ENCODE measurements at places on chromosomes 3 and 15. TPM values are rescaled to one million over a fixed set of nuclear protein-coding genes. Genes with fewer than 3 reads are reported as not detected.

- H3K27me3 ChIP-seq: peaks cover 9% of the 10 kb centered on the region
- H3K27ac ChIP-seq: no peak overlapping the region
- peak overlapping the region; percentile 46 for H3K4me3 ChIP-seq
These were observed 109.3 kb downstream of the SHQ1 start for GRCh38 chr3:72738752-72739530.

- no peak overlapping the region for H3K27ac ChIP-seq
- no peaks in the 10 kb centered on the region for H3K4me1 ChIP-seq
- H3K36me3 ChIP-seq: no peaks in the 10 kb centered on the region
- no peak overlapping the region for H3K4me3 ChIP-seq
- no peak for DNase-seq
These were observed 529.3 kb downstream of the MECOM start for GRCh38 chr3:169134194-169134593.

DNA sequence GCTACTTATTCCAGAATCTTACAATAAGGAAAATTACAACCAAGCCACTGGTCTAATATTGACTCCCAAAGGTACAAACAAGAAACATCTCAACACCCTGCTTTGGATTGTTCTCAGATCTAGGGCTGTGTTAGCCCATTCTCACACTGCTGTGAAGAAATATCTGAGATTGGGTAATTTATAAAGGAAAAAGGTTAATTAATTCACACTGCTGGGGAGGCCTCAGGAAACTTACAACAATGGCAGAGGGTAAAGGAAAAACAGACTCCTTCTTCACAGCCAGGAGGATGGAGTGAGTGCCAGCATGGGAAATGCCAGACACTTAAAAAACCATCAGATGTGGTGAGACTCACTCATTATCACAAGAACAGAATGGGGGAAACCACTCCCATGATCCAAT, 208.3 kb downstream of the ULK4 start:
- H3K4me3 ChIP-seq: no peak overlapping the region
- H3K27me3 ChIP-seq: no peaks in the 10 kb centered on the region
- no peaks in the 10 kb centered on the region for H3K4me1 ChIP-seq
- DNase-seq: no peak
- H3K36me3 ChIP-seq: no peaks in the 10 kb centered on the region

GRCh38 chr15:99335508-99335907, 84.2 kb downstream of the LRRC28 start:
- H3K4me3 ChIP-seq: no peak overlapping the region
- no peaks in the 10 kb centered on the region for H3K4me1 ChIP-seq
- no peak overlapping the region for H3K27ac ChIP-seq
- no peak for DNase-seq

DNA sequence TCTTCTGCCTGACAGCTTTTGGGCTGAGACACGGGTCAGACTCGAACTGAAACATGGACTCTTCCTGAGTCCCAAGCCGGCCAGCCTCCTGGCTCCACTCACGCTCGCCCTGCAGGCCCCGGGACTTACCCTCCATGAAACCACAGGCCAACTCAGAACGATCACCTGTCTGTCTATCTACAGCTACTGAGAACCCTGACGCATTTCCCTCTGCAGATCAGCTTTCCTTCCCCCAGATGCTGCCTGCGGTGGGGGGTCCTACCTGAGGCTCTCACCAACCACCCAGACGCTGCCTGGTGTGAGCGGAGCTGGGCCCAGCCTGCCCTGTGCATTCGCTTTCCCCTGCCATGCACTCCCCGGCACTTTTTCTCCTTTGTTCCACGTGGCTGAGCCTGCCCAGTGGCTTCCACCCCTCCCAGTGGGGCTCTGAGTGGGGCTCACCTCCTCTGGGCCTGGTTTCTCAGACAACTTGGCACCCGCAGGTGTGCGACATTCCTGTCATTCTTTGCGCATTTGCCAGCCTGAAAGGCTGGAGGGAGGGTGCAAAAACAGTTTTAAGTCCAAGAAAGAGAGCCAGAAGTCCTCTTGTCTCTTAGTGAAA, 60.2 kb downstream of the PLXNA1 start:
- H3K36me3 ChIP-seq: no peaks in the 10 kb centered on the region
- no peaks in the 10 kb centered on the region for H3K4me1 ChIP-seq
- no peak overlapping the region for H3K27ac ChIP-seq
- no peak overlapping the region for H3K4me3 ChIP-seq
- peaks cover 2% of the 10 kb centered on the region for H3K27me3 ChIP-seq

DNA sequence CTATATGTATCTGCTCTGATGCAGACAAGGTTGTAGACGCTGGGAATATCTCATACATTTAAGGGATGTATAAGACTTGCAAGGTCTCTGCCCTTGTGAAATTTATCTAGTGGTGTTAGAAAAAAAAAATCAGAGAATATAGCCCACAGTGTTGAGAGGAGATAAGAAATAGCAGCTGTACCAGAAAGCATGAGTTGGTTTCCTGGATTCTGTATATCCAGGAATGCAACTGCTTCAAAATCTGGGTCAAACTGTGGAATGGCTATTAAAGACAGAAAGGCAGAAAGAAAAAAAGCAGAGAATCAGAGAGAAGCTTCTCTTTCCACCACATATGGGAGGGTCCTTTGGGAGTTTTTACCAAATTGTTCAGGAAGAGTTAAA, 1.5 kb upstream of the TMEM212 start:
- H3K36me3 ChIP-seq: no peaks in the 10 kb centered on the region
- no peak overlapping the region for H3K4me3 ChIP-seq
- no peaks in the 10 kb centered on the region for H3K27me3 ChIP-seq
- no peak for DNase-seq

DNA sequence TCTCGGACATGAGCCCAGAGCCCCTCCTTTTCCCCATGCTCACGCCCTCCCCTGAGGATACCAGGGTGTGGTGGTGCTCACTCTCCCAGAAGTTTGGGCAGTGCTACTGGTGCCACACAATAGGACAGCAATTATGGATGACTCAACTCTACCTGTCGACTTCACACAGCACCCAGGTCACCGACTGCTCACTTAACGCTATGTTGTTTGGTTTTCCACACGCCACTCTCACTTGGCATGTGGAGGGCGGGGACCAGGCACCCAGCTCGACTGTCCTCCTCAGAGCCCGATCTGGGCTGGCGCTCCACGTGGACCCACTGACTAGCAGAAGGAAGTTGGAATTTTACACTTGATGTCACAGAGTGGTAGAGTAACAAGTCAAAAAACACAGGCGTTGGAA, 30.9 kb downstream of the STIMATE start:
- no peaks in the 10 kb centered on the region for H3K27me3 ChIP-seq
- H3K4me3 ChIP-seq: no peak overlapping the region
- no peak for DNase-seq
- no peaks in the 10 kb centered on the region for H3K4me1 ChIP-seq
- no peaks in the 10 kb centered on the region for H3K36me3 ChIP-seq

GRCh38 chr15:48721061-48721810, 75.7 kb upstream of the FBN1 start:
- DNase-seq: no peak
- no peak overlapping the region for H3K27ac ChIP-seq
- H3K4me1 ChIP-seq: no peaks in the 10 kb centered on the region
- H3K27me3 ChIP-seq: no peaks in the 10 kb centered on the region

DNA sequence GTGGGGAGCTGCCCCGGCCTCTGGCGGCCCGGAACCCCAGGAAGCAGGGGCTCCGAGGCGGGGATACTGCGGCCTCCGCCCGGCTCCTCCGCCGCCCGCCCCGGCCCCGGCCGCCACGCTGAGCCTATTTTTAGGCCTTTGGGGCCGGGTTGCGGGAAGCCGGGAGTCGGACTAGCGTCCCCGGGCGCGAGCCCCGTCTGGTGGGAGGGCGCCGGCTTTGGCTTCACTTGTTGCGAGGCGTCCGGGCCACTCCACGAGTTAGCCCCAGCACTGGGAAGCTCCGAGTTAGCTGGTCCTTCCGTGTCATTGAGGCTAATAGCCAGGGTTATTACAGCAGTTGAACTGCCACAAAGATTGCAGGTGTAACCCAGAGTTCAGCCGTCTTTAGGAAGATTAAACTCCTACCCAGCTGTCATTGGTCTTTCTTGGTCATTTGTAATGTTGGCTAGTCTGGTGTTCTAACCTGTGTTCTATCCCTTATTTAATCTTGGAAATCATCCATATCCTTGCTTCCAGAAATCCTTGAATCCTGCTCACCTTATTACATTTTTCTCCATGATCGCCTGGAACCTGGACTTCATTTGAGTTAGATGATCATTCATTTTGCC, 791 bp downstream of the GYG1 start:
- H3K27ac ChIP-seq: peak overlapping the region; percentile 87
- peaks cover 27% of the 10 kb centered on the region for H3K36me3 ChIP-seq
- peaks cover 5% of the 10 kb centered on the region for H3K4me1 ChIP-seq

DNA sequence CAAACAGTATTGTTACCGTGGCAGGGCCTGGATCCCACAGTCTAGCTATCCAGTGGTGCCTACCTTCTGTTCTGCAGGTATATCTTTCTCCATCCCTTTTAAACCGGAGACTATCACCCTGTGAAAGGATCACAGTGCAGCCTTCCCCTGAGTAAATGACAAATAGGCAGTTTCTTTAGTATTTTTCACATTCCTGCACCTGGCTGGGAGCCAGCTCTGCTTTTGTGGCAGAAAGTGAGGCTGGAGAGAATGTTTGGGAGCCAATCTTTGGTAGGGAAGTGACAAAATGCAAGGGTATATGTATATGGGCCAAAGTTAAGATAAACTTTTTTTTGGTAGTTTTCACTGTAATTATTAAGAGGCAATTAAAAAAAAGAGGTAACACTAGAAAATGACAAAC, 54.8 kb downstream of the ARHGEF26 start:
- H3K27ac ChIP-seq: no peak overlapping the region
- no peaks in the 10 kb centered on the region for H3K36me3 ChIP-seq
- DNase-seq: no peak
- H3K27me3 ChIP-seq: no peaks in the 10 kb centered on the region
- no peak overlapping the region for H3K4me3 ChIP-seq
- peaks cover 8% of the 10 kb centered on the region for H3K4me1 ChIP-seq

DNA sequence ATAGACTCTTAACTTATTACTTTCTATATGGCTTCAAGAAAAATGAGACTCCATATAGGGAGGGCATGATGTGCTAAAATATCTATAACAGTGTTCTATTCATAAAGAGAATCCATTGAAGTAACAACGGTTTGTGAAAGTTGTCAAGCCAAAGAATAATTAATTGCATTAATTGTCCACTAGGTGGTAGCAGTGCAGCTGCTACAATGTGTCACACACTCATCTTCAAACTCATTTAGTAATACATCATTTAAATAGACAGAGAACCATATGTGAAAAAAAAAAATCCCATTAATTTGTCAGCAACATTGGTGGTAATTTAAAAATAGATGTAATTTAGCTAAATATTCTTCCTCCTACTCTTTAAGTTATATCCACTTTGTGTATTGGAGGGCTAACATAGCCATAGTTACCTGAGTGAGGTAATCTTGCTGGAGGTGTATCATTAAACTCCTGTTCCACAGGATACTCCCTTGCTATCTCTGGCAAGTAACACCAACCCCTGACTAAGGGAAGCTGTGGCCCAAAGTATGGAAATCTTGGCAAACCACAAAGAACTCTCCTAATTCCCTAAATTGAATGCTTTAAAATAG, 3.7 kb upstream of the CPA3 start:
- no peak overlapping the region for H3K4me3 ChIP-seq
- no peaks in the 10 kb centered on the region for H3K4me1 ChIP-seq
- no peak overlapping the region for H3K27ac ChIP-seq
- DNase-seq: peak; percentile 28

GRCh38 chr3:77825001-77825827, 785.3 kb downstream of the ROBO2 start:
- H3K27ac ChIP-seq: no peak overlapping the region
- no peaks in the 10 kb centered on the region for H3K36me3 ChIP-seq
- no peaks in the 10 kb centered on the region for H3K27me3 ChIP-seq
- no peaks in the 10 kb centered on the region for H3K4me1 ChIP-seq

- H3K27ac ChIP-seq: no peak overlapping the region
- H3K27me3 ChIP-seq: peaks cover 37% of the 10 kb centered on the region
- no peak overlapping the region for H3K4me3 ChIP-seq
These were observed 9.6 kb downstream of the DNAJB8 start for GRCh38 chr3:128456776-128457715.

GRCh38 chr3:194931865-194932264, 246.2 kb downstream of the FAM43A start:
- H3K27ac ChIP-seq: no peak overlapping the region
- no peaks in the 10 kb centered on the region for H3K27me3 ChIP-seq
- no peak for DNase-seq
- H3K36me3 ChIP-seq: no peaks in the 10 kb centered on the region
- peaks cover 11% of the 10 kb centered on the region for H3K4me1 ChIP-seq
- H3K4me3 ChIP-seq: no peak overlapping the region

Gene RETNLB
- not detected for polyA plus RNA-seq

Gene GBE1
- polyA plus RNA-seq: 10.1 TPM

Gene ADPRH
- 3.4 TPM for polyA plus RNA-seq

Gene CGNL1
- 7.8 TPM for polyA plus RNA-seq

Gene TM4SF4
- polyA plus RNA-seq: 56.5 TPM

Gene TM4SF18
- 6.6 TPM for polyA plus RNA-seq

Gene CKMT1B
- 15.3 TPM for polyA plus RNA-seq

Gene TRIM42
- not detected for polyA plus RNA-seq

Gene CCR9
- 1.0 TPM for polyA plus RNA-seq

Gene SLC4A7
- polyA plus RNA-seq: 24.6 TPM

All from large intestine (tissue), 12 donors.